ENCODE measurements at places on chromosomes 5 and 9.

DNA sequence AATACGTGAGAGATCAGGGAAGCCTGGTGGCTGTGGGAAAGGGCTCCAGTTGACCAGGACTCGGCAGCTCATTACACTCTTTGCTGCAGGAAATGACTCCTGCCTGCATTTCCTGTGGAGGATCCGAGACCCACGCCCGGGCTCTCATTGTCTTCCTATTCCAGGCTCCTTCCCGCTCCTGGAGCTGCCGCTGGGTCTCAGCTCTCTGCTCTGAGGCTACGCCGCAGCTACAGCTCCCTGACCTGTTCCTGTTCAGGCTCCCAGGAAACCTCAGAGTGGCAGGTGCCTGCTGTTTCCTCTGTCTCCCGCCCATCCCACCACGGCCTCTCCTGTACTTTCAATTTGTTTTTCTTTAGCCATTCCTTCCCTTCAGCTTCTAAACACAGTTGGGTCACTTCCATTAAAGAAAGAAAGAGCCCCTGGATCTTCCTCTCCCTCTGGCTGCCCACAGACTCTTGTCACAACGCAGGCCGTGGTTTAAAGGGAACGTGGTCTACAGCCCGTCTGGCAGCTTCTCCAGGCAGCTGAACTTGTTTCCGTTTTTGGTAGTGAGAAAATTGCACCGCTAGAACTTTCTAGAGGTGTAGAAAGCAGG, 71.5 kb downstream of the IL6ST start:
- DNase-seq: peak; percentile 45

GRCh38 chr5:177276886-177277285, 26.6 kb downstream of the RAB24 start:
- no peak for DNase-seq

- DNase-seq: peak; percentile 37
Observed at GRCh38 chr5:96745844-96746531, 61.8 kb downstream of the ERAP1 start.

DNA sequence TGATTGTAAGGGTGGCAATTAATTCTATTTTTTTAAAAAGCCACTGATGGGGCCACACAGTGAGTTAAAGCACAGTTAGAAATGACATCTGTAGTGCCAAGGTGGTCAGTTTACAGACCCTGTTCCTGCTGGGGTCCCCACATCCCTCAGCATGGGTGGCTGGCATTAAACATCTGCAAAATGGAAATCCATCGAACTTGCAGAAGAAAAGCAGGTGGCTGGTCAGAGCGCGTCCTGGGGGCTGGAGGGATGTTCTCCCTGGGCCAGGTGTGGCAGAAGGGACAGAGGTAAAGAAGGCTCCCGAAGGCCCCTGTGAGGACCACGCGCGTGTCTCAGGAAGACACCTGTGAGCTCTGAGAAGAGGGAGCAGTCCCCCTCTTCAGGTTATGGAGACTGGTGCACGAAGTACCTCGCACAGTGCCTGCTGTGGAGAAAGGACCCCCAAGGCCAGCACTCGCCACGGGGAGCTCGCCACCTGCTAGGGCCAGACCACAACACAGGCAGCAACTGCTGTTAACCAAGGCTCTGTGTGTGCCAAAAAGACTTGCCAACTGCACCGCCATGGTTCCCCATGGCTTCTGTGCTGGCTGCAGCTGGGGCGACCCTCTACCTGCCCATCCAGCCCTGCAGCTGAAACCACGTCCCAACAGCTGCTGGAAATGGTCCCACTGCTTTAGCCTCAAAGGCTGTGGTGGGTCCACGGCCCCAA, 65.2 kb downstream of the RASGEF1C start:
- no peak for DNase-seq

GRCh38 chr5:82160948-82161347, 117.2 kb downstream of the RPS23 start:
- no peak for DNase-seq

- peak; percentile 81 for DNase-seq
Observed at GRCh38 chr5:134371834-134372340, 518 bp downstream of the UBE2B start.

DNA sequence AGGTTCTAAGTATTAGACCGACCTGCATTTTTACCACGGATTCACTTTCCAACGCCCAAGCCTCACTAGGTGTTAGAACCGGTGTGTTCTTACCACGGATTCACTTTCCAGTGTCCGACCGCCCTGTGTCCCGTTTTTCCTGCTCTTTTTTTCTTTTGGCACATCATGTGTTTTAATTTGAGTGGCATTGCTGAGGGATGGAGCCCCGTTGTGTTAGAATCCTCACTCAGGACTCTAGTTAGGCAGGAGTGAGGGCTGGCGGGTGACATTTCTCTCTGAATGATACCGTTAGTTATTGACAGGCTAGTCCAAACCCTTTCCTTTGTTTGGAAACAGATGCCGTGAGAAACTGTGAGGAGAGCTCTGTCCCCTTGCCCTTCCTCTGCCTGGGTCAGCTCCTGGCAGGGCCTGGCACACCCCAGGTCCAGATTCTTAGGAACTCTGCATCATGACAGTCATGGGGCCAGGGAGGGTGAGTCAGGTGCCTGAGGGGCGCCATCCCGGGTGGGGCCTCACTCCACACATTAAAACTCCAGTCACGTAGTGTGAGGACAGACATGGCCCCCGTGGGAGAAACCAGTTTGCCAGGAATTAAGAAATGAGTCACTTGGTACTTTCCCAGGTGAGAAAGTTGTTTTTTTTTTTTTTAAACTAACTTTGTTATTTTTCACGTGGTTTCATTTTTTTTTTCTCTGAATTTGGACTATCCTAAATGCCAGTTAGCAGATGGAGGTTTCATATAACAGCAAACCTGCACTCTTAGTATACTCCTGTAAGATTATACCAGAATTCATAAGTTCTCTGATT, 15.8 kb downstream of the EXOC3 start:
- no peak for DNase-seq

DNA sequence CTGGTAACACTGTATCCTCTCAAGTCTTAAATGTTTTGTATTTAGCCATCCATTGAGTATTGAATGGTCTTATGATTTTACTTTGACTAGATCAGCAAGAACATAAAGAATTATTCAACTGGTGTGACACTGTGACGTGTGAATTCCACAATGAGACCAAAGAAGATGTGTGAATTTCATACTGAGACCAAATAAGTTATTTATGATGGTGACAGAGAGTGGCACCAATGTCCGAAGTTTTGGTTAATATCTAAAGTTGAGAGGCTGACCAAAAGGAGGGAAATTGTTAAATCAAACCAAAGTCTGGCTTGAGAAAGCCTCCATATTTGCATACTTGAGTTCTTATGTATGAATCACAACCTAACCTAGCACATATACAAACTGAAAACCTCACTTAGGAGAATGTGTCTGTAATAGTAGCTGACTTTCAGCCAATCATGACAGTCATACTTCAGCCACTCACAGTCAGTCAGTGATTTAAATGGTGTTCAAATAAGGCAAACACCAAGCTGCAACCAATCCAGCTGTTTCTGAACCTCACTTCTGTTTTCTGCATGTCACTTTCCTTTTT, 31.5 kb upstream of the FAM170A start:
- DNase-seq: no peak

GRCh38 chr5:132275367-132276220, 18.1 kb downstream of the PDLIM4 start:
- no peak for DNase-seq

- peak; percentile 64 for DNase-seq
Observed at GRCh38 chr9:120692901-120693699, 21.2 kb downstream of the MEGF9 start.

GRCh38 chr9:131094622-131095021, 1.7 kb upstream of the AIF1L start:
- no peak for DNase-seq

DNA sequence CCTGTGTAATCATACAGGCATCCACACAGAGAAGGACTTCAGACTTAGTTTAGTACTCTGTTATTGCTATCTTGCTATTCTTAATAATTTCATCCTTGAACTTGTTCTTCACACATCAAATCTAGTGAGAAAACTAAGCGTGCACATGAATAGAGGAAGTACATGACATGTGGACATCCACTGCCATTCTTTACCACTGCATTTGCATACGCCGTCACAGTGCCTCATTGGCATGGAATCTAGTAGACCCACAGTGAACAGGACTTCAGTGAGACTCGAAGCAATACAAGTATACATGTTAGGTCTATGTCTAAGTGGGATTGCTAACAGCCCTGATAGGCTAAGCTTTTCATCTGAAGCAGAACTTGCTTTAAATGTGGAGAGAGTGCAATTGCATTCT, 592.1 kb downstream of the TLE4 start:
- DNase-seq: no peak

GRCh38 chr9:29348999-29349398, 1775.7 kb upstream of the C9orf72 start:
- DNase-seq: no peak

- DNase-seq: no peak
Observed at GRCh38 chr5:14753947-14754346, 89.4 kb downstream of the OTULIN start.

- DNase-seq: no peak
Observed at GRCh38 chr9:21576331-21577189, 94.4 kb upstream of the IFNE start.

GRCh38 chr5:161078793-161079192, 226.8 kb upstream of the ATP10B start:
- no peak for DNase-seq

DNA sequence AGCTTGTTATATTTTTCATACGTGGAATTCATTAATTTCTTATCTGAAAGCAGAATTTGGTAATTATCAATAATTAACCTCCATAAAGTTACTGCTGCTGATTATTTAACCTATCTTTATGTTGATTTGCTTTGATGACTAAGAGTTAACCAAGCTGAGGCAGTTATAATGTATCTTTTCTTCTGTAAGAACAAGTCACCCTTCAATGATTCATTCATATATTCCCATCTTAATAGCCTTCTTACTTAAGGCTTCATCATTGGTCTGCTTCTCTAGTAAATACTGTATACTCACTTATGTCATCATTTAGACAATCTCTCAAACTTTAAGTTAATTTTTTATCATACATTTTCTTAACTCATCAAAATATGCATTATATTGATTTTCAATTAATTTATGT, 592.2 kb downstream of the ANXA1 start:
- no peak for DNase-seq

GRCh38 chr5:574906-575305, 37.2 kb upstream of the CEP72 start:
- no peak for DNase-seq

GRCh38 chr5:32390819-32391591, 53.5 kb downstream of the ZFR start:
- DNase-seq: peak; percentile 24

- DNase-seq: no peak
Observed at GRCh38 chr5:113806250-113806649, 292.8 kb downstream of the YTHDC2 start.

DNA sequence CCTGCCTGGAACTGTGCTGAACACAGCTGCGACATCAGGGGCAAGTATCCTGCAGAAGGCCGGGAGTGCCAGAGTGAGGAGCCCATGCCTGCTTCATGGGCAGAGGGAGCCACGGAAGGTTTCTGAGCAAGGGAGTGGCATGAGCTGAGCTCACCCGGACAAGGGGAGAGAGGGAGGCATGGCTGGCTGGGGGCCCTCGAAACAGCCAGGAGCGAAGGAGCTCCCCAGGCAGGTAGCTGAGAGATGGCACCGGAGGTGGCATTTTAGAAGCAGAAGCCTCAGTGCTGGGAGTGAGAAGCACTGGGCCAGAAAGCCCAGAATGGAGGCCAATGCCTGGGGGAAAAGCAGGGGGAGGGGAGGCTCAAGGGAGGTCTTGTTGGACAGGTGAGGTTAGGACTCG, 56.9 kb upstream of the SARDH start:
- DNase-seq: no peak

GRCh38 chr5:68460147-68460798, 244.7 kb downstream of the PIK3R1 start:
- DNase-seq: peak; percentile 93

- DNase-seq: peak; percentile 83
Observed at GRCh38 chr9:136225748-136226679, 19.6 kb downstream of the QSOX2 start.

GRCh38 chr5:1536871-1537602, 13.3 kb upstream of the LPCAT1 start:
- DNase-seq: no peak

GRCh38 chr5:74948031-74948546, 81.9 kb upstream of the FAM169A start:
- no peak for DNase-seq

DNA sequence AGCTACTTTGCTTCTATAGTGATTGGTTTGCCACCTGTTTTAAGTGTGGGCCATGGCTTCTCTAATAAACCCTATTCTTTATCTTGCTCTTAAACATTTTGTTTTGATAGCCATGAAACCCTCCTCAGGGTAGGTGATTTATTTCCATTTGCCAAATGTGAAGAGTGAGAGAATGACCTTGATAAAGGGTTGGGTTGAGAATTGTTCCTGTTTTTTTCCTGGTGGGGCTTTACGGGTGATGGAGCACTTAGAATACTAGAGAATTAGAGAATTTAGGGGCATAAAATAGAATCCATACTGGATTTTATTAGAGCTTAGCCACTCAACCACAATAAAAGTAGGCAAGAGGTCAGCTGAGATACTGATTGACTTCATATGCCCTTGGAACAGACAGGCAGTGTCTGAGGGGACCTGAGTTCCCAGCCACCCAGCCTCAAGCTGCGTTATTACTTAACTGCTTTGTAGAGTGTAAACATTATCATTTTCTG, 68.9 kb downstream of the COMMD10 start:
- no peak for DNase-seq

DNA sequence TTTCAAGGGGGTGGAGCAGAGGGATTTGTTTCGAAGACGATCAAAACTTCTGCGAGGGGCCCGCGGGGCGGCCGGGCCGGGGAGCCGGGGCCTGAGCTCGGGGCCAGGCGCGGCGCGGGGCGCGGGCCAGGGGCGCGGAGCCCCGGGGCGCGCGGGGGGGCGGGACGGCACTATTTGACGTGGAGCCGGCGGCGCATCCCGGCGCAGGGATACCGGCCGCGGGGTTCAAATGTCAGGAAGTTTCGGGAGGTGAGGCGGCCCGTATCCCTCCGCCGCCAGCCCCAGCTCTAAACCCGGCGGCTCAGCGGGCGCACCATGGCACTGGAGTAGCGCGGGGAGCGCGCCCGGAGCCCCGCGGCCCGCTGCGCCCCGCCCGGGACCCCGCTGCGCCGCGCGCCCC, at the start of gene LMX1B:
Gene LMX1B, plus strand, starts transcription at position 278 of the 400 bp plus-strand sequence. CDS start 522 bp downstream, outside the sequence.
- DNase-seq: no peak

- DNase-seq: no peak
Observed at GRCh38 chr5:137598399-137598798, 99.3 kb upstream of the SPOCK1 start.

GRCh38 chr5:125336401-125336800, 590.0 kb upstream of the ZNF608 start:
- no peak for DNase-seq

DNA sequence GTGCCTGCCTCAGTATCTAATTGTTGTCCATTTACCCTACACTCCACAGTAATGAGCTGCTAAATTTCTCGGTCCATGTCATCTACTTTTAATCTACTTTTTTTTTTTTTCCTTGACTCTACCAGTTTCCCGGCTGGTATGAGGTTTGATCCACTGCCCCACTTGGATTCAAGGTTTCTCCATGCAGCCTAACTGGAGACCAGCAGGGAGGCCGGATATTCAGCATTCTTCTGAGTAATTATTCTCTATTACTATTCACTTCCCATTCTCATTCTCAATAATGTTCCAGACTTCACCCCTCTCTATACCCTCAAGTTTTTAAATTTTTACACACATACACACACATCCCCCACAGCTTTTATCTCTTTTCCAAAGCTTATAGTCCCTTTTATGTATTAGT, 51.0 kb upstream of the SUSD1 start:
- no peak for DNase-seq

- DNase-seq: no peak
Observed at GRCh38 chr5:148311484-148311883, 739 bp upstream of the SPINK7 start.

- DNase-seq: no peak
Observed at GRCh38 chr5:43730832-43731342, 127.9 kb downstream of the NNT start.

All from hematopoietic multipotent progenitor cell treated with erythropoietin and hydrocortisone succinate and interleukin-3 and kit ligand, for 6 days (in vitro differentiated cells).